Hepatocyte (in vitro differentiated cells): ENCODE measurements at places on chromosomes 6 and 20.
A peak's percentile ranks its signal among the peaks of the same experiment; 100 is the strongest.

DNA sequence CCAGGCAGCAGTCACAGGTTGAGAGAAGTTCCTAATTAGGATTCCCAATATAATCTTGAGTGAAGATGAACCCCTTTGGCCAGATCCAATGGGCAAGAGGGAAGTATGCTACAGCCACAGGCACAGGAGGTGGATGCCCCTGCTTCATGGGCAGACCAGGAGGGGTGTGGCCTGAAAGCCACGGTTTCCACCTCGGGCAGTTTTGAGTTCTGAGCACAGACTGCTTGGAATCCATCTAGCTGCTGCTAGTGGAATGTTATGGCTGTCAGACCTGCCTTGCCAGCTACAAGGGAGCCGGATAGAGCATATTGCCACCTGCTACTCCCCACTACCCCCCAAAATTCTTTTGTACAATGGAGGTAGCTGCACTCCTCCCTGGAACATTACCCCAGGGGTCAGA lies 672.9 kb downstream of the HACE1 start:
- H3K36me3 ChIP-seq: no peaks in the 10 kb centered on the region
- no peaks in the 10 kb centered on the region for H3K4me1 ChIP-seq
- DNase-seq: no peak
- H3K27me3 ChIP-seq: no peaks in the 10 kb centered on the region

DNA sequence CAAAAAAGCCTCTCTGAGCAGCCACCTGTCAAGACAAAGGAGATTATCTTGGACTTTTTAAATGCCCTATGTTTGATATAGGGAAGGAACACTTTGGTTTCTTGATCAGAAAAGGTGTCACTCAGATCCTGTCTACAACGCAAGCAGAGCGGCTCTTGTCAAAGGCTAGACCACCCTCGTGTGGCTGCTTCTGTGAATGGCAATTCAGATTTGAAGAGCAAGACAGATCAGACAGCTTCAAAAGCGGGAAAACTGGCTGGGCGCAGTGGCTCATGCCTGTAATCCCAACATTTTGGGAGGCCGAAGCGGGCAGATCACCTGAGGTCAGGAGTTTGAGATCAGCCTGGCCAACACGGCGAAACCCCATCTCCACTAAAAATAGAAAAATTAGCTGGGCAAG lies 10.1 kb upstream of the NXT1 start:
- no peaks in the 10 kb centered on the region for H3K36me3 ChIP-seq
- DNase-seq: peak; percentile 82
- H3K27me3 ChIP-seq: no peaks in the 10 kb centered on the region
- H3K27ac ChIP-seq: no peak overlapping the region

DNA sequence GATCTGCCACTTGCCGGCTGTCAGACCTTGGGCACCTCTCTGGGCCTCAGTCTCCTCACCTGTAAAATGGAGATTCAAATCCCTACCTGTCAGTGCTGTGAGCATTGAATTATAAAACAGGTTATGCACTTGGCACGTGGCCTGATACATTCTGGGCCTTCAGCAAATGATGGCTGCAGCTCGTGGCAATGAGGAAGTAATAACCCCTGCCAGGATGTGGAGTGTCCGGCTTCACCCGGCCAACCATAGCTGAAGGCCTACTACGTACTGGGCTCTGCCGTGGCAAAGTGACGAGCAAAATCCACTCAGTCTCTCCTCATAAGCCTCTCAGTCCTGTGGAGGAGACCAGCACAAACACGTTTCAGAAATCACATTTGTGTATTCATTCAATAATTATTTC lies 10.9 kb upstream of the VSTM2L start:
- H3K36me3 ChIP-seq: no peaks in the 10 kb centered on the region
- no peaks in the 10 kb centered on the region for H3K4me1 ChIP-seq
- no peak overlapping the region for H3K4me3 ChIP-seq
- H3K27me3 ChIP-seq: no peaks in the 10 kb centered on the region
- DNase-seq: no peak

GRCh38 chr6:169779092-169779815 lies 27.8 kb downstream of the ERMARD start:
- H3K4me1 ChIP-seq: no peaks in the 10 kb centered on the region
- H3K4me3 ChIP-seq: no peak overlapping the region
- no peaks in the 10 kb centered on the region for H3K27me3 ChIP-seq
- H3K36me3 ChIP-seq: no peaks in the 10 kb centered on the region

- no peaks in the 10 kb centered on the region for H3K36me3 ChIP-seq
- no peak overlapping the region for H3K27ac ChIP-seq
- no peak for DNase-seq
- H3K4me3 ChIP-seq: no peak overlapping the region
- peaks cover 8% of the 10 kb centered on the region for H3K27me3 ChIP-seq
- H3K4me1 ChIP-seq: peaks cover 3% of the 10 kb centered on the region
Measured at GRCh38 chr20:19660808-19661378, 97.2 kb upstream of the RIN2 start.

DNA sequence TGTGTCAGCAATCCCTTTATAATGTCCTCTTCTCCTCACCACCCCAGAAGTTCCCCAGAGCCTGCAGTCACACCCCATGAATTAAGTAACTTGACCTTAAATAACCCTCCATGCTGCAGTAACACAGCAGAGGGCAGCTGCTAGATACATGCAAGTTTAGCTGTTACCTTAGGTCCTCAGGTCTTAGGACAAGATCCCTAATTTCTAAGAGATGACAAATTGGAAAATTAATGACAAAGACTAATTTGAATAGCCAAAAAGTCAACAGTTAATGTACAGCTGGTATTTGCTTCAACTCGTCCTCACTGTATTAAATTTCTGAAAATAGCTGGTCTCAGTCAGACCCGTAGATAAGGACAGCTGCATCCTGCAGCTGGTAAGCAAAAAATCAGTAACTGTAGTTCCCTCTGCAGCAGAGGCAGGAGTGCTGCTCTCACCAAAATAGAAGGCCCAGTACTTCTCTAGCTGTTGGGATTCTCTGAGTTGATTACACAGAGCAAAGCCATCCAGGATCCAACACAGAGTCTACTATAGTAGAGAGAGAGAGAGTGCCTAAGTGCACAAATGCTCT lies 62.4 kb downstream of the TNFRSF21 start:
- no peaks in the 10 kb centered on the region for H3K27me3 ChIP-seq
- DNase-seq: no peak
- peaks cover 17% of the 10 kb centered on the region for H3K4me1 ChIP-seq
- H3K36me3 ChIP-seq: no peaks in the 10 kb centered on the region
- H3K27ac ChIP-seq: no peak overlapping the region
- H3K4me3 ChIP-seq: no peak overlapping the region

DNA sequence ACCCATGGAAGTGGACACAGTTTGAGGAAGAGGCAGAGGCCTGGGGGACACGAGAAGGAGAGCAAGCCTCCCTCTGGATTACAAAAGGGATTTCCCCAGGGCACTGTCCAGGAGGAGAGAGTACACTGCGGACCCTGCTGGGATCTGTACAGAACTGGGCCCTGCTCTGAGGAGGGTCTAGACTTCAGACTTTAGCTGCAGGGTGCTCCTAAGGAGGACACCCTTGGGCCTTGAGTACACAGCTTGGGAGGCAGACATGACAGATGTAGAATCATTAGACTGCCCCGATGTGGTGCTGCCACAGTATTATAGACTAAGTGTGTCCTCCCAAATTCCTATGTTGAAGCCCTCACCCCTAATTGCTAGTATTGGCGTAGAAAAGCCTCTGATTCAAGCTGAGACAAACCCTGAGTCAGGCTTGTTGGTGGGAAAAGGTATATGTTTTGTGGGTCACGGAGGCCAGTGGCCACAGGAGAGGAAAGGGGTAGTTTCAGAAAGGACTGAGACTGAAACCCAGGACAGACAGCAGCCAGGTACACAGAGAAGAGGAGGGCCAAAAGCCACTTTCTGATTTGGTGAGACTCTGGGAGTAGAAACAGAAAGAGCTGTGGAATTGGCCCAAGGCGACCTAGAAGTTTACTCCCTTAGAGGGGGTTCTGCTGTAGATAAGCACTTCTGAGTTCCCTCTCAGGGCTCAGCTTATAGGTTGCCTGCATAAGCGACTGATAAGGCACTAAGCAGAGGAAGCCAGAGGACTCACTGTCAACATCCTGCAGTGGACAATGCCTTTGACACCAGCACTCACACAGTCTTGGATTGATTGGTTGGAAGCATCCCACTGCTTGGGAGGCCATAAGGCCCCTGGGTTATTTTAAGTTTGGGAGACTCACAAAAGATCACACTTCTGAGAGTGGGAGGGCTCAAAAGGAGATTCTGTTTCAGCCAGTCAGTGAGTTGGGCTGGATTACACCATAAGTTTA lies 16.5 kb upstream of the SH3BGRL2 start:
- H3K27me3 ChIP-seq: no peaks in the 10 kb centered on the region
- H3K4me1 ChIP-seq: peaks cover 36% of the 10 kb centered on the region
- H3K36me3 ChIP-seq: no peaks in the 10 kb centered on the region
- peak overlapping the region; percentile 65 for H3K27ac ChIP-seq
- no peak overlapping the region for H3K4me3 ChIP-seq

DNA sequence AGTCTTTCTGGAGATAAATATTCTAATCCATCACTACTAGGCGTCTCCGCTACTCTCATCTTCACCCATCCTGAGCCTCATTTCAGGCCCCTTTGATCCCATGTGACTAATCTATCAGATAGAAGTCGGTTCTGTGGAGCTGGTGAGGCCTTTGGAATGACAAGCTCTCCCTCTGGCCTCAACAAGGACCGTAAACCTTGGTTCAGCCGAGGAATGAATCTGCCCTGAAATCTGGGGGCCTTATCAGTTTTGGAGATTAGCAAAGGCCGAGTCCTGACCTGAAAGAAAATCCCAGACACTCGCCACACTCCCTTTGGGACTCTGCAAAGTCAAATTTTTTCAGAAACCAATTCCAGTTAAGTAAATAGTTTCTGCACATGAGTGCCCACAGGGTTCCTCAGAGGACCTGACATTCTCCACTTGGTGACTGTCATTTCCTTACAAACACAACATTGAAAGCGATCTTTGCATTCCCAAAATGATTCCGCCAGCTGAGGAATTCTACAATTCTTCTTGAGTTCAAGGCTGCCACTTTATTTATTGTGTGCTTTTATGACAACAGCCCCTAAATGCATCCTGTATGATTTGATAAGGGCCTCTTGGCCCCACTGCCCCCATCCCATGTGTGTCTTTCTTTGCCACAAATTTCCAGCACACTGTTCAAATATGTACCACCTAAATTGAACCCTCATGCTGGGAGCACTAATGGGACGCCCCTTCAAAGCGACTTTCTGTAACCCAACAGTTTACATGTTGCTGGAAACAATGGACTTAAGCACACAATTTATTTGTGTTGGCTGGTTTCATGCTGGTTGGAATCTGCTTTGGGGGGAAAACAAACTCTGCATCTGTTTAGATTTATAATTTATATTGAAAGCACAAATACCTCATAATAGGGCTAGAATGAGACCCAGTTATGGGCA lies 10.0 kb upstream of the RIPOR3 start:
- H3K36me3 ChIP-seq: no peaks in the 10 kb centered on the region
- H3K4me3 ChIP-seq: no peak overlapping the region
- H3K27me3 ChIP-seq: no peaks in the 10 kb centered on the region
- H3K27ac ChIP-seq: peak overlapping the region; percentile 39
- peaks cover 11% of the 10 kb centered on the region for H3K4me1 ChIP-seq
- DNase-seq: no peak

DNA sequence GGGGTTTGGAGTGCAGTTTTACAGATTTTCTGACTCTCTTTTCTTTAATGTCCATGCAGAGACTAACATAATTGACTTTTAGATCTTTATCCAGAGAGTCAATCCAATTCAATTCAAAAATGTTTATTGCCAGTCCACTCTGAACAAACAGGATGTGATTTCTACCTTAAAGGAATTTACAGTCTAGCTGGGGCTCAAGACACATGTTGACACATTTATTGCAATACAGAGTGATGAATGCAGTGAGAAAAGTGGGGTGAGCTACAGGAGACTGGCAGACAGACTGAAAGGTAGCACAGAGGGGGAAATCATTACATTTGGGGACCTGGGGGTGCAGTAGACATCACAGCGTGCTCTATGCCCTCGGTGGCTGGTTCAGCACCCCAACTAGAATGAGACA lies 193.9 kb downstream of the SLC24A3 start:
- H3K4me1 ChIP-seq: peaks cover 20% of the 10 kb centered on the region
- H3K4me3 ChIP-seq: no peak overlapping the region
- H3K36me3 ChIP-seq: no peaks in the 10 kb centered on the region
- no peak for DNase-seq
- no peaks in the 10 kb centered on the region for H3K27me3 ChIP-seq

DNA sequence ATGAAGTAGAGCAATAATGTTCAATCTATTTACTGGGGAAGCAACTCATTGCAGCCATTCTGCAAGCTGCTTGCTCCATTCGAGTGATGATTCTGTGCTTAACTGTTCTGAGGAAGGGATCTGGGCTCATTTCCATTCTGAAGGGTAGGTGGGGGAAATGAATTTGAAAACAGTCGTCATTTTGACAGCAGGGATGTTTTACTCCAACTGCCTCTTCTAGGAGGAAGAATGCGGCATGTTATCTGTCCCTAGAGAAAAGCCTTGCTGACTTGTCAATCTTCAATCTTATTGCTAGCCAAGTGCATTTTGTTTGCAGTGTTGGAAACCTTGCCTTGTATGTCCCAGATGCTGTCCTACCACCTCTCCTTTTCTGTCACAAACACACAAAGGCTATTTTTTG lies 105.9 kb downstream of the PRDM13 start:
- no peak for DNase-seq
- no peak overlapping the region for H3K27ac ChIP-seq
- no peak overlapping the region for H3K4me3 ChIP-seq
- H3K27me3 ChIP-seq: no peaks in the 10 kb centered on the region
- no peaks in the 10 kb centered on the region for H3K4me1 ChIP-seq

GRCh38 chr6:3650959-3651697 lies 100.4 kb downstream of the PXDC1 start:
- H3K4me1 ChIP-seq: no peaks in the 10 kb centered on the region
- no peaks in the 10 kb centered on the region for H3K36me3 ChIP-seq
- H3K4me3 ChIP-seq: no peak overlapping the region
- H3K27ac ChIP-seq: no peak overlapping the region

DNA sequence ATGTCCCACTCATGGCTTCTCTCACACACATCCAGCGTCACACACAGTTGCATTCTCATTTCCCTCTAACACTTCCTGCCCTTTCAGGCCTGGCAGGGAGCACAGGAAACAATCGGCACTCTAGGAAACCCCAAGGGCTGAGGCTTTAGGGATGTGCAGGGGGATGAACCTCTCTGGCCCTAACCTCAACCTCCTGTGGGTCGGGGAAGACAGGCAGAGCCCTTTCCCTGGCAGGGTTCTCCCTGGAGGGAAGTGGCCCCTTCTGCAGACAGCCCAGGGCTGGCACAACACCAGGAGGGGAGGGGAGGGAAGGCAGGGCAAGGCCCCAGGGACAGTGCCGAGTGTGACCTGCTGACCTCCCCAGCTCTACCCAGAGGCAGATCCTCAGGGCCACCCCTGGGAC lies 2.7 kb downstream of the TEAD3 start:
- H3K27ac ChIP-seq: peak overlapping the region; percentile 97
- no peak for DNase-seq
- peaks cover 75% of the 10 kb centered on the region for H3K4me1 ChIP-seq
- H3K27me3 ChIP-seq: no peaks in the 10 kb centered on the region
- no peaks in the 10 kb centered on the region for H3K36me3 ChIP-seq
- H3K4me3 ChIP-seq: no peak overlapping the region

GRCh38 chr20:34915749-34916455 lies 39.5 kb downstream of the ACSS2 start:
- peaks cover 8% of the 10 kb centered on the region for H3K4me1 ChIP-seq
- peak overlapping the region; percentile 17 for H3K27ac ChIP-seq
- H3K36me3 ChIP-seq: no peaks in the 10 kb centered on the region
- H3K27me3 ChIP-seq: no peaks in the 10 kb centered on the region
- H3K4me3 ChIP-seq: no peak overlapping the region
- no peak for DNase-seq

GRCh38 chr20:10242166-10242565 lies 23.5 kb downstream of the SNAP25 start:
- no peak overlapping the region for H3K27ac ChIP-seq
- no peaks in the 10 kb centered on the region for H3K27me3 ChIP-seq
- H3K36me3 ChIP-seq: no peaks in the 10 kb centered on the region
